ENCODE measurements at places on chromosomes 1 and 21. TPM values are rescaled to one million over a fixed set of nuclear protein-coding genes. Genes with fewer than 3 reads are reported as not detected.
A peak's percentile ranks its signal among the peaks of the same experiment; 100 is the strongest.

The CATSPERE gene
- total RNA-seq: 2.5 TPM

DNA sequence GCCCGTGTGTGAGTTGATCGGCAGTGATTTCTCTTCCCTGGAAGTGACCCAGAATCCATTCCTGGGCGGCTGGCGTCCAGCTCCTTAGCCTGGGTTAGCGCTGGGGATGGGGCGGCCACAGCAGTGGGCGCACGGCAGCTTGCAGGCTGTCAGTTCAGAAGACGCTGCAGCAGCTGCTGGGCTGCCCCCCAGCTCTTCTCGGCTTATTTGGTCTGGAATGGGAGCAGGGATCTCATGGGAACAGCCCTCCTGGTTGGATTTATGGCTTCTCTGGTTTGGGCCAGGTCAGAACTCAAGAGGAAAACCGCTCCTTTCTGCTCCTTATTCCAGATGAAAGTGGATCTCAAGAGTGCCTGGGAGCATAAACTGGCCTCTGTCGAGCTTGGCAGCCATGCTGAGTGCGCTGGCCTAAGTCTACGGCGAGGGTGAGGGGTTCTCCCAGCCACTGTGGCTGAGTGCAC lies 148.2 kb downstream of the PRDM16 start:
- H3K4me1 ChIP-seq: peaks cover 47% of the 10 kb centered on the region
- no peaks in the 10 kb centered on the region for H3K36me3 ChIP-seq
- no peaks in the 10 kb centered on the region for H3K27me3 ChIP-seq
- peak overlapping the region; percentile 87 for H3K27ac ChIP-seq
- DNase-seq: no peak

DNA sequence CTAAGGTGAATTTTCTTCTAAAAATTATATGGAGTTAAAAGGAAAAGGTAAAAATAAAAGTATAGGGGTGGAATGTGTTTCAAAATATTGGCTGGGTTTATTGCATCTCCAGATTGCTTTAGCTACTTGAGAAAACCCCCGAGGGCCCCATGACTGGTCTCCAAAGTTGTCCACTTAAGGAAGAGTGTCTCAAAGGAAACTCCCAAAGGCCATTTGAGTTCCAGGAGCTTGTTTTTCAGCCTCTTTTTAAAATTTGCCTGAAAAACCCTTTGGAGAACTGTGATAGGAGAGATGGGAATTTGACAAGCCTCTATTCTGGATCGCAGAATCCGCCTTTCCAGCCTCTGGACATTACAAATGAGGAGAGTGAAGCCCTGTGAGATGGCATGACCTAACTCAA lies 225.6 kb downstream of the ZNF326 start:
- no peaks in the 10 kb centered on the region for H3K4me1 ChIP-seq
- no peaks in the 10 kb centered on the region for H3K36me3 ChIP-seq
- H3K27ac ChIP-seq: no peak overlapping the region
- DNase-seq: no peak
- H3K4me3 ChIP-seq: no peak overlapping the region

GRCh38 chr1:201275253-201275666 lies 8.0 kb upstream of the PKP1 start:
- no peaks in the 10 kb centered on the region for H3K27me3 ChIP-seq
- H3K27ac ChIP-seq: no peak overlapping the region
- DNase-seq: no peak
- no peak overlapping the region for H3K4me3 ChIP-seq

DNA sequence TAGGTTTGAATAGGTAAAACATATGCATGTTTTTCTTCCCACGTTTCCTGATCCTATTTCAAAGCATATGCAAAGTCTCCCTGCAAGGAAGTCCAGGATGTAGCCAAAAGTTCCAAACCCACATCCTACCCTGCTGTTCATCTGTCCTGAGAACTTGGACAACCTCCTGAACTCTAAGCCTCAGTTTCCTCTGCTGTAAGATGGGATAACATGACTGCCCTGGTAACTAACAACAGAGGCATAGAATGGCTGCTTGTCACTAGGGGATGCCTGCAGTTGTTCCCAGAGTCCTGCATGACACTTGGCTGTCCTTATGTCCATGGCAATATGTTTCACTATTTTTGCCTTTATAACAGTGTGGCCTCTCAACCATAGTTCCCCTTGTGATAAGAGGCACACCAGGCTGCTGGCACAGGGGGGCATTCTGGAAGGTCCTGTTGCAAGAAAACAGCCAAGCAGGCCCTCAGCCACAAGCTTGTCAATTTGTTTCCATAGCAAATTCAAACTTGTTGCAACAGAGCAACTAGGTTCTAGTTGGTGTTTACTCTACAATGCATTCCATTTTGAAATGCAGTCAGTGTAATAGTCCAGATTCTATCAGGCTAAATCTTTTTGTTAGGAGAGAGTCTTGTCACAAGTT lies 1.5 kb upstream of the HDGF start:
- no peak overlapping the region for H3K27ac ChIP-seq
- DNase-seq: no peak
- H3K27me3 ChIP-seq: no peaks in the 10 kb centered on the region
- peaks cover 25% of the 10 kb centered on the region for H3K4me1 ChIP-seq

GRCh38 chr1:228744356-228744755 lies 9.1 kb downstream of the RHOU start:
- no peak for DNase-seq
- H3K4me1 ChIP-seq: no peaks in the 10 kb centered on the region
- no peak overlapping the region for H3K27ac ChIP-seq

- H3K36me3 ChIP-seq: no peaks in the 10 kb centered on the region
- H3K27ac ChIP-seq: no peak overlapping the region
- DNase-seq: no peak
- no peak overlapping the region for H3K4me3 ChIP-seq
- H3K4me1 ChIP-seq: no peaks in the 10 kb centered on the region
Measured at GRCh38 chr1:98221923-98222322, 301.1 kb upstream of the DPYD start.

DNA sequence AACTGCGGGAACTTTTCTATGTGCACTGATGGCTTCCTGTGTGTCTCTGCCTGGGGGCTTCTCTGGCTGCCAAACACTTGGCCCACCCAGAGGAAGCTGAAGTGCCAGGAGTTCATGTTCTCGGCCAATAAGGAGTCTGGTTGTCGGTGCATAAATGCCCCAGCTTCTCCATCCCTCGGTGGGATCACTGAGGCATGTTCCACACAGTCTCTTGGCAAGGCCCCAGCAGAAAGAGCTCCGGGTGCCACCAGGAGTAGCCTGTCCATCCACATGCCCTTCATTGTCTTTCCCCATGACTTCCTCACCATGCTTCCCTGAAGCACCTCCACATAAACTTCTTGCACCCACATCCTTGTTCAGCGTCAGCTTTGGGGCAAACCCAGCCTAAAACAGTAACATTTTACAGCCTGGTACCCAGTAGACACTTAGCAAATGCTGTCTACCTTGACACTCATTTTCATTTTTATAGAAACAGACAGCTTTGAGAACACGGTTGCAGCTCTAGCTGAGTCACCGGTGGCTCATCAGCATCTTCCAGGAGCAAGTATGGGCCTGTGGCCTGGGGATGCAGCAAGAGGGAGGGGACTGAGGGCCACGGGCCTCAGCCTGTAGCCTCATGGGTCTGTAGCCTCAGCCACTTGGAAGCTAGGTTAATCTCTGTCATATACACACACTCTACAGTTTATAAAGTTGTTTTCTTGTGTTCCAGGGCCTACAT lies 14.8 kb upstream of the CDCP2 start:
- H3K36me3 ChIP-seq: no peaks in the 10 kb centered on the region
- H3K27me3 ChIP-seq: no peaks in the 10 kb centered on the region
- H3K27ac ChIP-seq: no peak overlapping the region
- H3K4me1 ChIP-seq: no peaks in the 10 kb centered on the region

DNA sequence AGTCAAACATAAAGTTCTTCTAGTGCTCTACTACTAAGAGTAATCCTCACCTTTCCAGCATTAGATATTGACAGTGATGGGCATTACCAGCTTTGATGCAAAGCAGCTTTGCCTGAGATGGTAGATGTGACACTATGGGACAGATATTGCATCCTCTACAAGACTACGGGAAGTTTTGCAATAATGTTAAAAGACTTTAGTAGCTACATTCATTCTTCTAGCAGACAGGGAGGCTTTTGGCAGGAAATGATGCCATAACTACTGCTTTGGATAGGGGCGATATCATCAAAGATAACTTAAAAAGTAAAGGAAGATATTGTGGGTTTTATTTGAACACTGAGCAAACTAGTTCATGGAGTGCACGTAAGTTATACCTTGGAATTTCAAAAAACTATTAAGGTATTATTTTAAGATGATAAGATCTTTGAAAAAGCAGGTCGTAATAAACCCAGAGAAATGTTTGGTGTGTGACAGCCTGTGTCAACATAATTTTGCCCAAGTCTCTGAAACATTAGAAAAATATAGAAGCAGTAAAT lies 368.3 kb upstream of the TMPRSS15 start:
- no peak overlapping the region for H3K4me3 ChIP-seq
- H3K27me3 ChIP-seq: no peaks in the 10 kb centered on the region
- no peaks in the 10 kb centered on the region for H3K4me1 ChIP-seq

DNA sequence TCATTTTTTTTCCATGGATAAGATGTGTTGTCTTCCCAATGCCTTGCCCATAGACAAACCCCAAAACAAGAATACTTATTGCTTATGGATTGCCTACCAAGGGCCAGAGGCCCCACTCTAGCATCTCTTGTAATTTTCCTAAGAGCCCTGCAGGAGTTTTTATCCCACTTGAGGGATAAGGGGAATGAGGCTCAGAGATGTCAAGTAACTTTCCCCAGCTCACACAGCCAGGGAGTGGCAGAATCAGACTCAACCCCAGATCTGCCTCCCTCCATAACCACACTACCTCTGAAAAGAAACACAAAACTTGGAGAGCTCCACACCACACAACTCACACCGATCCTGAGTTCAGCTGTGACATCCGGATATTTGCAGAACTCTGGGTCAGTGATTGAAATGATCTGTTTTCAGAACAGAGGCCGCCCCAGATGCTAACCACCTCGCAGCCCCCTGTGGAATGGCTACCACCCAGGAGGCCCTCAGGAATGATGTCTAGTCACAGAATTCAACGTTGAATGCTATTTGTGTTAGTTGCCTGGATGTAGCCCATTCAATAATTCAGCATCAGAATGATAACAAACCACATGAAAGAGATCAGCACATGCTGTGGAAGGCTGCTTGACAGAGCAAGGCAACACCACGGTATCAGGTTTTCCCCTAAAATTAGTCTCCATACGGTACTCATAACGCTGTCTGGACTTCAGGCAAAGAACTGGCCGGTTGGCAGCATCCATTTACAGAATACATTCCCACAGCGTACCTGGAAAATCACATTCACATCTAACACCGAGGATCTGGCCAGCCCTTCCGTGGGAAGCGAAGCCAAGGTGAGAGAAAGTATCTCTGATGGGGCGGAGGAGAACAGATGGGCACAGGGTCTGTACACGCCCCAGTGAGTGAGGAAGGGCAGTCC lies 231.9 kb downstream of the TOMM20 start:
- no peaks in the 10 kb centered on the region for H3K27me3 ChIP-seq
- H3K4me1 ChIP-seq: peaks cover 11% of the 10 kb centered on the region
- DNase-seq: no peak
- H3K36me3 ChIP-seq: no peaks in the 10 kb centered on the region
- H3K4me3 ChIP-seq: no peak overlapping the region

- DNase-seq: no peak
- no peaks in the 10 kb centered on the region for H3K36me3 ChIP-seq
- no peak overlapping the region for H3K27ac ChIP-seq
- no peaks in the 10 kb centered on the region for H3K4me1 ChIP-seq
- no peak overlapping the region for H3K4me3 ChIP-seq
Measured at GRCh38 chr1:172298141-172298540, 122.3 kb upstream of the C1orf105 start.

The GJA9 gene
- not detected for total RNA-seq

GRCh38 chr1:240667351-240667750 lies 55.4 kb upstream of the GREM2 start:
- H3K36me3 ChIP-seq: no peaks in the 10 kb centered on the region
- H3K27ac ChIP-seq: no peak overlapping the region
- H3K4me1 ChIP-seq: no peaks in the 10 kb centered on the region
- no peaks in the 10 kb centered on the region for H3K27me3 ChIP-seq
- no peak for DNase-seq

The TMEM39B gene
- total RNA-seq: 15.4 TPM

The AMY2A gene
- not detected for total RNA-seq

DNA sequence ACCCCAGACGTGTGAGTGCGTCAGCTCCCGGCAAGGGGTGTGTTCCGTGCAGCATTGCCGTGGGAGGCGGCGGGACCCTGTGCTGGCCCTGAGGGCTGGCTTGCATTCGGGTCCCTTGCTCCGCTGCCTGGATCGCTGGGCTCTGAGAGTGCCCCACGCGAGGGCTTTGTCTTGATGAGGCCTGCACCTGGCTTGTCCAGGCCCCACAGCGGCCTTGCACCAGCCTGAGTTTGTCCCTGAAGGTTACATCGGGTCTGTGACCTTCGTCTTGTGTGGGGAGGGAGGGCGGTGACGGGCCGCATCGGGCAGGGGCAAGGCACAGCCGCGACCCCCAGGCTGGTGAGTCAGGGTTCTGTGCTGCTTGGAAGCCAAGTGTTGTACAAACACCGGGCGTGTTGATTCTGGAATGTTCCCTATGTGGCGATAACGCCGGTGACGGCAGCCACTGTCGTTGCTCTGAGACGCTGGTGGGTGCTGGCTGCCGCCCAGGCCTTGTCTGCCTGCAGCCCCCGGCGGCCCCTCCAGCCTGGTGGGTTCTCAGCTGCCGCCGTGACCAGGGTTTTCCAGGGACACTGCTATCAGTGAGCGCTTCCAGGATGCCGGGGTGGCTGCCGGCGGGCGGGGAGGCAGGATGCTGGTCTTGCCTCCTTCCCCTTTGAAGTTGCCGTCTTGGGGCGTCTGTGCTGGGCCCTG lies 42.9 kb downstream of the SLX9 start:
- no peak overlapping the region for H3K4me3 ChIP-seq
- no peaks in the 10 kb centered on the region for H3K36me3 ChIP-seq
- H3K4me1 ChIP-seq: no peaks in the 10 kb centered on the region
- DNase-seq: peak; percentile 46
- H3K27ac ChIP-seq: no peak overlapping the region

The SOX13 gene
- total RNA-seq: 55.2 TPM

DNA sequence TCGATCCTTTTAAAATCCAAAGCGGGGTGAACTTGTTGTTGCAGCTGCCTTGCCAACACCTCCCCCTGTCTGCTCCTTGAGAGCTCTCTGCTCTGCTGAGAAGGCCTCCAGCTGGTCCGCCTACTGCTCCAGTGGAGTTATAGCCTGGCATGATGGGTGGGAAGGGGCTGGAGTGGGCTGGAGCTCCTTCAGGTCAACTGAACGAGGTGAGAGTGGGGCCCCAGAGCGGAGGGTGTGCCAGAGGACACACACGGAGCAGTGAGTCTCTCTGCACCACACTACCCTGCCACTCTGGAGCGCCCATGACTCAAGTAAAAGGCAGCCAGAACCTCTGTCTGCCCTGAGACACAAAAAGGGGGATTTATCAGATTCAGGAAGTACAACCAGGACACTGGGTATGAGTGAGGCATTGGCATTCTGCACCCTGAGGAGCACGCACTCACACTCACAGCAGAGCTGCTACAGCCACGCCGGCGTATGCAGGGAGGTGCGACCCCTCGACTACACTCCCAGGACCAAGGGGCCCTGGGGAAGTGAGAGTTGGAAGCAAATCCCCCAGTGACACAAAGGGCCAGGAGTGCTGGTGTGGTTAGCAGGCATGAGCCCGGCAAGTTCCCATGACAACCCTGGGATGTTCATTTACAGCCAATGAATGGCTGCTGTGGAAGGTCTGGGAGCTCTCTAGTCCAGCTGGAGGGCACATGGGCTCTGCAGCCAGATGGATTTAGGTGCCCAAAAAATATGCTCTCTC lies 28.0 kb upstream of the EVA1B start:
- DNase-seq: no peak
- H3K27me3 ChIP-seq: no peaks in the 10 kb centered on the region
- H3K4me1 ChIP-seq: peaks cover 23% of the 10 kb centered on the region
- H3K27ac ChIP-seq: peak overlapping the region; percentile 51
- no peak overlapping the region for H3K4me3 ChIP-seq
- H3K36me3 ChIP-seq: peaks cover 29% of the 10 kb centered on the region

GRCh38 chr1:167720965-167721616 lies 691 bp upstream of the MPZL1 start:
- H3K4me3 ChIP-seq: peak overlapping the region; percentile 51
- DNase-seq: peak; percentile 54
- no peaks in the 10 kb centered on the region for H3K27me3 ChIP-seq

Measured in kidney (tissue), 22 donors.